ENCODE measurements at places on chromosomes 3 and 15. TPM values are rescaled to one million over a fixed set of nuclear protein-coding genes. Genes with fewer than 3 reads are reported as not detected.

Gene KIF7
- 0.67 TPM for total RNA-seq

- no peak for DNase-seq
Observed at GRCh38 chr15:56835718-56836171, 82.7 kb upstream of the TCF12 start.

- no peak for DNase-seq
Observed at GRCh38 chr3:105512061-105512460, 145.4 kb downstream of the ALCAM start.

Gene GOLGA6L10
- total RNA-seq, result 0.97 TPM

- DNase-seq, result no peak
Observed at GRCh38 chr3:37949866-37950265, 40.7 kb upstream of the VILL start.

DNA sequence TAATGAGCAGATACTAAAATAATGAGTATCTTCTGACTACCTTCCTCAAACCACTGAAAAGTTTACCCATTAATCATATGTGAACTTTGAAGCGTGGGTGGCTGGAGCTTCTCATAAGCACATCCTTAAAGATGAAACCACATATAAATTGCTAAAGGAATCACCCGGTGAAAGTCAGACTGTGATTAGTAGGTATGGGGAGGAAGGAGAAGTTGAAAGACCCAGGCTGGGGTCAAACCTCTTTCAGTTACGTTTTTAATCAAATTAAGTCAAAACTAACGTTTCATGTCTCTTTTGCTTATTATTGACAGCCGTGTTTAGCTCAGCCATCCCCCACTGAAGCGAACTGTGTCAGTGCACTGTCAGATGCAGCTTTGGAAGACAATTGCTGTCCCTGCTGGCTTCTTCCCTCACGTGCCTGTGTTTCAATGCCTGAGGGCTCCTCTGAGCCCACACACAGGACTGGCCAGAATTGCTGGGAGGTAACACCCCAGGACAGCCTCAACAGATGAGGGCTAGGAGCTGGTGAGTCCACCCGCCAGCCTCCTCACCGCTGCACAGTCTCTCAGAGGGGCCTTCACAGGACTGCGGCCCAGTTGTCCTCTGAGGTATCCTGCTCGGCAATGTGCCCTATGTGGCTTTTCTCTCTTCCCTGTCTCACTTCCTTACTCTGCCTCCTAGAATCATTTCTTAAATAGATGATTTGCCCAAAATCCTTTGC lies 29.3 kb upstream of the SH3BP5 start:
- DNase-seq, result peak; percentile 31

Gene TLR9
- total RNA-seq, result 0.65 TPM

GRCh38 chr3:82143661-82144412 lies 382.4 kb upstream of the GBE1 start:
- no peak for DNase-seq

DNA sequence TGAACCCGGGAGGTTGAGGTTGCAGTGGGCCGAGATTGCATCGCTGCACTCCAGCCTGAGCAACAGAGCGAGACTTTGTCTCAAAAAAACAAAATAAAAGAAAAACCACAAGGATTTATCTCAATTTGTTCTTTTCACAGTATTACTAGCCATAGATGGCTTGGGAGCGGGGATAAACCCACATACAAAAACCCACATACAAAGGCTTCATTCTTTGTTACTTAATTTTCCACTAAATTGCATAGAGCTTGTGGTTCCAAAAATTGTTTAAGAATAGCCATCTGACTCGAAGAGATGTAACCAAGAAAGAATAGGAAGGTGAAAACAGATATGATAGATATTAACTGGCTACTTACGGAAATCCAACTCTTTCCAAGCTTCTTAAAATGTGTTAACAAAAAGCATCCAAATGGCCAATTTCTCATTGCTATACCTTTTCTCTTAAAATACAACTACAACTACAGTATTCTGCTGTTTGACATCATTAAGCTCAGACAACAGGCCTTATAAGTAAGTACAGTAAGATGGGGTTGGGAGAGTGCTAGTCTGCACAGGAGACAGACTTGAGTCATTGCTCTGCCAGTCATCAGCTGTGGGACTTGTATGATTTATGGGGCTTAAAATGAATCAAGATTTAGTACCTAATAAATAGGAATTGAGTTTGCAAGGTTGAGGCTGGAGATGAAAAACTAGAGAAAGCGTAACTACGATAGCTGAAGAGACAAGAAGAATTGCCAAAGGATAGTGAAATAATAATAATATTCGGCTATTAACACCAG lies 96.6 kb upstream of the PLXND1 start:
- DNase-seq, result no peak

Gene FANCD2OS
- not detected for total RNA-seq

Gene C15orf39
- total RNA-seq, result 48.6 TPM

Gene CCR9
- 0.15 TPM for total RNA-seq
